ENCODE measurements at places on chromosomes 5 and 9.

DNA sequence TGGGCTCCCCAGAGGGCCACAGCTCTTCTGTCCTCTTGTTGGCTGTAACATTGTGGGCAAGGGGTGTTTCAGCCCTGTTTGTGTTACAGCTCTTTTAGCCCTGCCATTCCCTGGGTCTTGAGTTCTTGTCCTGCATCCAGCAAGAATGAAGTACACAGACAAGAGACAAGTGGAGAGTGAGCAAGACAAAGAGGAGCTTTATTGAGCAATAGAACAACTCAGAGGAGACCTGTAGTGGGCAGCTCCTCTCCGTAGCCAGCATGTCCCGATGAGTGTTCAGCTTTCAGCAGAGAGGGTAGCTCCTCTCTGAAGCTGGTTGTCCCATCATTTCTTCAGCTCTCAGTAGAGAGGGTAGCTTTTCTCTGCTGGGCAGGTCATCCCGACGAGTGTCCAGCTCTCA lies 22.9 kb downstream of the JMY start:
- DNase-seq: no peak

GRCh38 chr9:133558191-133559126 lies 24.0 kb downstream of the ADAMTSL2 start:
- DNase-seq: peak; percentile 34

- no peak for DNase-seq
Observed at GRCh38 chr5:172010278-172010677, 3.8 kb upstream of the FBXW11 start.

GRCh38 chr5:142517840-142518239 lies 168.1 kb downstream of the FGF1 start:
- no peak for DNase-seq

DNA sequence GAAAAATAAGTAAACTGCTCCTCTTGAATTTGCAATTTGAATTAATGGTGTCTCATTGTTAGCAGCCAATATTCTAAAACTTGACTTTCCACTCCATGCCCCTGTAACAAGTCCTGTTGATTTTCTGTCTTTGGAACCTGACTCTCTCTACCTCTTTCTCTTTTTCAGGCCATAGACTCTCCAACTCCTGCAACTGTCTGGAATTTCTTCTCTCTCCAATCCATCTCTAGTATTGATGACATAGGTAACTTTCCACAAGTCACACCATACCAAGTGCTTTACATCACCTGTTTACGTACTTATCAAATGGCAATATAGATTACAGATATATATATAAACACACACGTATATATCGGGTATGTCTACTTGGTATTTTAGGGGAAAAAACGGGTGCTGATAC lies 923 bp downstream of the C5orf34 start:
- DNase-seq: no peak

GRCh38 chr5:135136546-135136945 lies 102.5 kb upstream of the PITX1 start:
- no peak for DNase-seq

- no peak for DNase-seq
Observed at GRCh38 chr9:80146466-80146865, 574.7 kb downstream of the TLE4 start.

DNA sequence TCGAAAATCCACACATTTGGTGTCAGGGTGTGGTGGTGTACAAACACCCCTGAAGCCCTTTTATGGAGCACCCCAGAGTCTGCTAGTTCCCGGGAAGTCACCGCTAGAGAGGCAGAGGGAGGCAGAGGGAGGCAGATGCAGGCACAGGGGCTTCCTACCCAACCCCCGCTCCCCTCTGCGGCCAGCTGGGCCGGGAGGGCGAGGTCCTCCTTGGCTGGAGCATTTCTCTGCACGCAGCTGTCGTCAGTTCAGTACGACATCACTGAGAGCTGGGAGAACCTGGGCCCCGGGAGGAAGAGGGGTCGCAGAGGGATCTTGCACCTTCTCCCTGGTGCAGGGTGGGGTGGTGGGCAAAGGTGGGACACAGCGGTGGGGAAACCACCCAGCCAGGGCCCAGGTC lies 15.8 kb upstream of the UBAC1 start:
- DNase-seq: no peak

GRCh38 chr9:78297672-78297961 lies 692 bp downstream of the PSAT1 start:
- DNase-seq: no peak

- DNase-seq: no peak
Observed at GRCh38 chr5:13179407-13180087, 764.9 kb downstream of the DNAH5 start.

- DNase-seq: no peak
Observed at GRCh38 chr5:95177456-95177855, 107.4 kb downstream of the MCTP1 start.

- DNase-seq: no peak
Observed at GRCh38 chr9:89340332-89340731, 22.0 kb downstream of the SECISBP2 start.

- DNase-seq: peak; percentile 12
Observed at GRCh38 chr9:18473652-18474279, at the start of gene ADAMTSL1. ADAMTSL1 (plus strand) TSS chr9:18474153; CDS start chr9:18474233, 80 bp downstream.

GRCh38 chr9:93307468-93308157 lies 123.7 kb downstream of the WNK2 start:
- no peak for DNase-seq

DNA sequence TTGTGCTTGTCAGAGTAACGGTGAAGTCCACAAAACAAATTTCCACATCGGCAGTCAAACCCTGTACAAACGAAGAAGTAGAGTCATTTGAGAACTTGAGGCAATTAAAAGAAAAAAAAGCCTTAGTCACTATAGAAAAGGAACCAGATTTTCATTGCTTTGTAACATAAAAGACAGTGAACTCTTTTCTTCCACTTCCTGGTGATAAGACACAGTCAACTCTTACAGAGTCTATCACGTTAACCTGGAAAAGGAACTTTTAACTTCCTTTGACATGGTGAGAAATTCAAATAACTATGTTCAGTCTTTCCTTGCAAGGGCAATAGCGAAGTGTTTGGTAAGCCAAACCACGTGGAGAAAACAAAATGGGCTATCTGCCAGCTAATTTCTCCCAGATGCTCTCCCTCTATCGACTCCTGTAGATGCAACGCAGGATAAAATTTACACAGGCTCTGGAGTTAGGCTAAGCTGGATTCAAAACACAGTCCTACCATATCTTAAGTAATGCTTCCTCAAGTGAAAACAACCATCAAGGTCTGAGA lies 8.9 kb downstream of the ZFAND5 start:
- no peak for DNase-seq

DNA sequence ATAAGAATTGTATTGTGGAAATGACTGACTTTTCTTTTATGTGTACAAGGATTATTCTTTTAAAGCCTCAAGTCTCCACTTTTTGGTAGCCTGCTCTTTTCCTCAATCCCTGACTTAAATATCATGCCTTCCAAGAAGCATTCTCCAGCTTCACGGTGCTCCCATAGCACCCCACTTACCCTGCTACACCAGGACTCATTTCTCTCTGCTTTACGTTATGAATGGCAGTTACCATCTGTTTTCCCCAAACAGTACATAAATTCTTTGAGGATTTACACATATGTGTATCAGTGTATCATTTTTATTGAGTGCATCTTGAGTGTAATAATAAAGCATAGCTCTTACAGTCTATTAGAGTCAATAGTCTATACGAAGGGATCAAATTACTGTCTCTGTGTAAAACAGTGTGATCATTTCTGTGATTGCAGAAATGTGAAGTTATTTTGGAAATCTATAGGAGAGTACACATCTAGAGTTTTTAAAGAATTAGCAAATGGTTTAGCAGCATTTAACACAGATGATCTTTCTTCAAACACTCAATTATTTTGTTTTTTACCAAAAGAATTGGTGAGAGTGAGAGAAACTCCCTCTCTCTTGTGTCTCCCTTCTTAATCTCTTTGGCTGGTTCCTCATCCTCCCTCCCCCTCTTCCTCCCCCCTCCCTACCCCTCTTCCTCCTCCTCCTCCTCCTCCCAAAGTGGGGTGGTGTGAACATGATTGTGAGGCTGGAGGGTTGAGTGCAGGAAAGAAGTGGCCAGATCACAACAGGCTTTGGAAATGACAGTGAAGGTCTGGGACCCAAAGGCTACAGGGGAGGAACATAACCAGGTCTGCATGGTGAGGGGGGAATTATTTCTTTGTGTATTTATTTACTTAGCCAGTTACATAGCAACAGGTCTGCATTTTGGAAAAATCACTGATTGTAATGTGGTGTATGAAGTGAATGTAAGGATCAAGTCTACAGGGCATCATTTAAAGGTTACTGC lies 27.6 kb upstream of the ECM2 start:
- DNase-seq: no peak

DNA sequence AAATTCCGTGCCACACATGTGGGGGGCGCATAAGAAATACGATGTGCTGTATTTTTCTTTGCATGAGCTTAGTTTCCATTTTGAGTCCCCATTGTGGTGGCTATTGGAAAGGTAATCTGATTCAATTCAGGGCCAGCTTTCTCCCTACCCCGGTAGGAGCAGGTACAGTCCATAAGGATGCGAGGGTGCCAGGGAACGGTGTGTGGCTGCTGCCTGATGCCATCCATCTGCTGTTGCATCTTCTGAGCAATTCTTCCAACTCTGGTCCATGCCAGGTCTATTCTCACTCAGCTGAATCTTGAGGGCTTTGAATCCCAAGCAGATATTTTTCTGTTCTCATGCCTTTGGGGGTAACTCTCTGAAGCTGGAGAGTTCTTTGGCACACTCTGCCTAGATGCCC lies 392.7 kb downstream of the AGTPBP1 start:
- DNase-seq: no peak

DNA sequence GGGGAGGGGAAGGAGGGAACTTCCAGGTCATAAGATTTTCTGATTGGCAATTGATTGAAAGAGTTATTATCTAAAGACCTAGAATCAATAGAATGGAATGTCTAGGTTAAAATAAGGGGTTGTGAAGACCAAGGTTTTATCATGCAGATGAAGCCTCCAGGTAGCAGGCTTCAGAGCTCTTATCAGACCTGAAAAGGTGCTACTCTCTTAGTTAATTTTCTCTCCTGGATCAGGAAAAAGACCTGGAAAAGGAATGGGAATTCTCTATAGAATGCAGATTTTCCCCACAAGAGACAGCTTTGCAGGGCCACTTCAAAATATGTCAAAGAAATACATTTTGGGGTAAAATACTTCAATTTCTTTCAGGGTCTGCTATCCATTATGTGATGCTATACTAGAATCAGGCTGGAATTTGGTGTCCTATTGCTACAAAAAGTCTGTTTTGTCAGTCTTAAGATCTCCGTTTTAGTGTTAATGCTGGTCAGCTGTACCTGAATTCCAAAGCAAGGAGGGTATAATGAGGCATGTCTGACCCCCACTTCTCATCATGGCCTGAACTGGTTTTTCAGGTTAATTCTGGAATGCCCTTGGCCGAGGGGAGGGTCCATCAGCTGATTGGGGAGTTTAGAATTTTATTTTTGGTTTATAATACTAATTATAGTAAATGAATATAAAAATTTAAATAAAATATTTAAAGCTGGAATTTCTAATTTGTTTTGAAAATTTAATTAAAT lies 16.6 kb upstream of the STOM start:
- DNase-seq: no peak

- no peak for DNase-seq
Observed at GRCh38 chr9:120996409-120996808, 53.7 kb downstream of the C5 start.

DNA sequence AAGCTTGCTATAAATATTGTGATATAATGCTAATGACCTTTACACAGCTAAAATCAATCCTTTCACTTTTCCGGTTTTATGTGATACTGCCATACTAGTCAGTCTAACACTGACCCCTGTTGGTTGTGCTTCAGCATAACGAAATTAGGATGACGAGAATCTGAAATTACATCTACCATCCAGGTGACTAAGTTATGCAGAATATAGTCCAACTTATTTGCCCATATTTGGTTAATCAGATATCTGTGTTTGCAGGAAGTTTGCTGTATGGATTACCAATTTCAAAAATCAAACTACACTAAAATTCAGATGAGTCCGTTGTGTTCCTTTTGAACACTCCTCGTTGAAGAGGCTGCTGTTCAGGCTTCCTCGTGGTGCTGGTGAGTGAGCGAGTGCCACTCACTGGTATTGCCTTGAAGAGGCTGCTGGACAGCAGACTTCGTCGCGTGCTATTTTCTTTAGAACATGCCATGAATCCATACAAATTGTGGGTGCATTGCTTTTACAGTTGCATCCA lies 32.5 kb downstream of the TENT4A start:
- DNase-seq: no peak

DNA sequence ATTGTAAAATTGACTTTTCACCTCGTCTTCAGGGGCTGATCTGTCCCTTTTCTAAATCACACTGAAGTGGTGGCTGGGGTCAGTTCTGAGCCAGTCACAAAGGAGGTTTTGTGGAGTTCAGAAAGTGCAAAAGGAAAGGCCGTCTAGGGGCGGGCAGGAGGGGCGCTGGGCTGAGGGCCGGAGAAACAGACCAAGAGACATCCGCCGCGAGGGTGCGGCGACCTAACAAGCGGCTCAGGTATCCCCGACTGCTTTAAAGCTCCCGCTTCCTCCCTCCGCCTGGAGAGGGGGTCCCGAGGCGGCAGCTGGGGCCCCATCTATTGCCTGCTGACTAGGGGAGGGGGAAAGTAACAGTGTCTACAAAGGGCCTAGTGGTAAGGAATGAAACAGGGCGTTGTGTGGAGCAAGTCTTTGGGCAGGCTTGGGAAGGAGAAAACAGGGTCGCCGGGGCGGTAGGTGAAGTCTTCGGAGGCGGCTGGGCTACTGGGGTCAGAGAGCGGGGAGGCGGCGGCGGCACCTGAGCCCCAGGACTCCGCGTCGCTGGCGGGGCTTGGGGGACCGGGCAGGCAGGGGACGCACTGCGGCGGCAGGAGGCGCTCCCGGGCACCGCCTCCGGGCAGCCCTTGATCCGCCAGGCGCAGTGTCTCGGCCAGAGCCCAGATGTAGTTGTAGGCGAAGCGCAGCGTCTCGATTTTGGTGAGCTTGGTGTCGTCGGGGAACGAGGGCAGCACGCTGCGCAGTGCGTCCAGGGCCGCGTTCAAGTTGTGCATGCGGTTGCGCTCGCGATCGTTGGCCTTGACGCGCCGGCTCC lies 950 bp downstream of the NEUROG1 start:
- DNase-seq: no peak

DNA sequence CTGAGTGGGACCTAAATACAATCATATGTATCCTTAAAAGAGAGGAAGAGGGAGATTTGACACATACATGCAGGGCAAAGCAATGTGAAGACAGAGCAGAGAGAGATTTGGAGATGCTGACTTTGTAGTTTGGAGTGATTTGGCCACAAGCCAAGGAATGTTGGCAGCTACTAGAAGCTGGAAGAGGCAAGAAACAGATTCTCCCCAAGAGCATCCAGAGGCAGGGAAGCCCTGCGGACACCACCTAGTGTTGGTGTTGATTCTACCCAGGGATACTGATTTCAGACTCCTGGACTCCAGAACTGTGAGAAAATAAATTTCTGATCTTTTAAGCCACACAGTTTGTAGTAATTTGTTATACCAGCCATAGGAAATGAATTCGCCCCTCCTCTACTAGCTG lies 64.9 kb upstream of the OSMR start:
- DNase-seq: peak; percentile 72

- no peak for DNase-seq
Observed at GRCh38 chr9:125147401-125147951, 4.1 kb upstream of the SCAI start.

GRCh38 chr9:93669116-93669957 lies 93.0 kb downstream of the PHF2 start:
- DNase-seq: no peak

- no peak for DNase-seq
Observed at GRCh38 chr9:84969084-84969483, 299.6 kb downstream of the NTRK2 start.

- DNase-seq: peak; percentile 82
Observed at GRCh38 chr5:67095346-67096171, 101.0 kb downstream of the CD180 start.
